Psoas muscle (tissue), 8 donors: ENCODE measurements at places on chromosomes 2 and 18. TPM values are rescaled to one million over a fixed set of nuclear protein-coding genes. Genes with fewer than 3 reads are reported as not detected.
A peak's percentile ranks its signal among the peaks of the same experiment; 100 is the strongest.

STAMBP gene
- 54.4 TPM for polyA plus RNA-seq

- no peak for DNase-seq
Observed at GRCh38 chr2:215764441-215765048, 248.8 kb downstream of the MREG start.

CDH2 gene
- polyA plus RNA-seq = 0.08 TPM

DNA sequence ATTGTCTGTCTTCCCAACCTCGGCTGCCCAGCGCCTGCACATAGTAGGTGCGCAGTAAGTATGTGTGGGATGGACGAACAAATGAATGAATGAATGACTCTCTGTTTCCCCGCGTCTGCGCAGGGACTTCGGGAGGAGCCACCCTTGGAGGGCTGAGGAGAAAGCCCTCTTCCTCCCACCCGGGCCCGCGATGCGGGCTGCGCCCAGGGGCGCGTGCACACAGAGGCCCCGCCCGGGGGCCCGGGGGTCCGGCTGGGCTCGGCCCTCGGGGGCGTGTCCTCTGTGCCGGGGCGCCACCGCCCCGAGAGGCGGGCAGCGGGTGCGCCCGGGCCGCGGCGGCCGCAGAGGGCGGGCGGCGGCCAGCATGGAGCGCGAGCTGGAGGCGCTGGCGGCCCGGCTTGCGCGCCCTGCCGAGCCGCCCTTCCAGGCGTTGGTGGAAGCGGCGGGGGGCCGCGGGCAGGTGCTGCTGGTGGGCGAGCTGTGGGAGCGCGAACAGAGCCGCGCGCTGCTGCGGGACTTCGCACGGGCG lies at the start of gene C2orf72:
Gene C2orf72 (plus strand): TSS at position 322 of the 529 bp plus-strand sequence. CDS start 43 bp downstream, at position 365.
- no peak for DNase-seq

CFC1 gene
- polyA plus RNA-seq = not detected

GRCh38 chr2:134950886-134951285 lies 32.3 kb downstream of the CCNT2 start:
- no peak for DNase-seq

CPLX4 gene
- not detected for polyA plus RNA-seq

GRCh38 chr2:96156926-96157648 lies 11.8 kb upstream of the DUSP2 start:
- peak; percentile 42 for DNase-seq

DNA sequence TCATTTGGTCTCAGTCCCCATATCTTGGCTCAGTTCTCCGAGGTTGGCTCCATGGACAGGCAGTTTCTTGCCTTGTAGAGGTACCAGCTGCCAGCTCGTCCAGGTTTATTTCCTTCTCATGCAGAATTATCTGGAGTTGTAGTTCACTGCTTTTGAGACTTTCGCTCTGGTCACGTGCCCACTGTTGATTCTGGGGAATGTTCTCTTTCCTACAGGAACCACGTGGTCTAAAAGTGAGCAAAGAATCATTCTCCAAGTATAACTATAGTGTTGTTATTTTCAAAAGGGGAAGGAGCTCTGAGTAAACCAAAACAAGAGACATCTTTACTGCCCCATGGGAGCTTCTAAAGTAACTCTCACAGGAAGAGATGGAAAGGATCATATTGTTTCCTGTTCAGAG lies 41.2 kb upstream of the RAB27B start:
- no peak for DNase-seq

GRCh38 chr18:23932385-23933067 lies 82.0 kb upstream of the TTC39C start:
- DNase-seq = no peak

ZC3H15 gene
- 83.8 TPM for polyA plus RNA-seq

GRCh38 chr2:70124983-70125480 lies 37.8 kb downstream of the PCBP1 start:
- peak; percentile 85 for DNase-seq

CNGA3 gene
- polyA plus RNA-seq = not detected

IL1F10 gene
- not detected for polyA plus RNA-seq

- DNase-seq = no peak
Observed at GRCh38 chr2:174001107-174001506, 35.9 kb upstream of the SP3 start.

DNA sequence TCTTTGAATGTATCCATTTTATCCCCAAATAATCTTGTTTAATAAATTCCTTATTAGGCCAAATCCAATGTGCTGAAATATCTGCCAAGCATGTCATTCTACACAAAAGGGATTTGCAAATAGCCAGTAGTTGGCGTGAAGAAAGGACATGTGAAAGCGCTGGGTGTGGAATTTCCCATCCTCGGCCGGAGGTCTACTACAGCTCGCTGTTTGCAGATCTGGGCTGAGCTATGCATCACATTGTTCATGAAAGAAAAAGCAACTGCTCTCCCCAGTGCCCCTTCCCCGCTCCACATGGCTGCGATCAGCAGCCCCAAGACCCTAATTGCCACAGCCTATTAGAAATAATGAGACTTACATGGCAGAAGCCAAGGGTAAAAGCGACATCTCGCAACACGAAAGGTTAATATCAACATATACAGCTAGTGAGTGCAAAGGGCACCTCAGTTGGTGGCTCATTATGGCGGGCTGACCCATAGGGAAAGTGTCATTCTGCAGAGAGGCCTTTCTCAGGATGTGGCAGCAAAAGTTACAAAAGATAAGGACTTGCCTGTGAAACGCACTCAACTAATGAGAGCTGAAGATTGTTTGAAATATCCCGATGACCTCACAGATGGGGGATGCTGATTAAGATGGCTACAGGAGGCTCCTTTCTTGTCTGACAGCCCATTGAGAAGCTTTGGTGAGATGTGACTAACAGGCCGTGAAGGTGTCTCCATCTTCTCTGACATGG lies 126.9 kb upstream of the CYP1B1 start:
- no peak for DNase-seq

ARMC9 gene
- polyA plus RNA-seq = 2.1 TPM

MREG gene
- 6.8 TPM for polyA plus RNA-seq

DNA sequence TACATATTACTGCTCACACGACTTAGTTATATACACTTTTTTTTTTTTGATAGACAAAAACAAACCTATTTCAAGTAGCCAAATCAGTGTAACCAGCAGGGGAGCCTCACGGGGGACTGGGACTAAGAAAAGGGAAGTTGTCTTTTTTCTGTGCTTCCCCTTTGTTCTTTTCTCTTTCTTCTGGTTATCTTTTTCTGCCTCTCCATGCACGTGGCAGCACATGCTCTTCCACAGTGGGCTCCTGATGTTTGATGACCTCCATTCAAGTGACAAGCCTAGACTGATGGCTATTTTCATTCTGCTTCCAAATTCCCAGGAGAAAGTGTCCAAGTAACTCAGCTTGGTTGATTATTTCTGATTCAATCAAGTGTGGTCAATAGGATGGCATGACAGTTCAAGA lies 98.2 kb upstream of the STK39 start:
- DNase-seq = no peak

DNA sequence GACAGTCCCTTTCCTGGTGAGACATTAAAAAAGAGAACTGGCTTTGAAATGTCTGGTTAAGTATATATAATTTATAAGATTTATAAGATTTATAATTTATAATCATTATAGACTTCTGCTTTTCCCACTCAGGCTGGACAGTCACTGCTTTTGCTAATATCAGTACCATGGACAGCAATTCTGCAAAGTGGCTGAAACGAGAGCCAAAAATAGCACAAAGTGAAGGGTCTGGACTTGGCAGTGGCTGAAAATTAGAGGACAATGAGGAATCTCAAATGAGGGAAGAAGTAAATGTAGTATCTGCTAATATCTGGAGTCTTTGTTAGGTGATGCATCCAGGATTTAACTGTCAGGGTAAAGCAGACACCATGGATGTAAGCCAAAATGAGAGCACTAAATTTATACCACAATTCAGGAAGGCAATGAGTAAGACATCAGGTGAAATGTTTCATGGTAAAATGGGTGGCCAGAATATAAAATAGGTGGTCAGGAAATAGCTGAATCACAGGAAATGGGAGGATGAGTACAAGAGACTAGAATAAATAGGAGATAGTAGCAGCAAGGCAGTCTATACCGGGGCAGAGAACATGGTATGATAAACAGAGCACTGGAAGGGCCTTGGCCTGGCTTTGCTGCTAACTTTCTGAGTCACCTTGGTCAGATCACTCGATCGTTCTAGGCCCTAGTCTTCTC lies 39.6 kb upstream of the BOD1L2 start:
- no peak for DNase-seq

- no peak for DNase-seq
Observed at GRCh38 chr2:73283545-73284295, 558 bp downstream of the FBXO41 start.

- DNase-seq = no peak
Observed at GRCh38 chr2:151029406-151030157, 232.1 kb downstream of the RBM43 start.

EGR4 gene
- polyA plus RNA-seq = not detected

DNA sequence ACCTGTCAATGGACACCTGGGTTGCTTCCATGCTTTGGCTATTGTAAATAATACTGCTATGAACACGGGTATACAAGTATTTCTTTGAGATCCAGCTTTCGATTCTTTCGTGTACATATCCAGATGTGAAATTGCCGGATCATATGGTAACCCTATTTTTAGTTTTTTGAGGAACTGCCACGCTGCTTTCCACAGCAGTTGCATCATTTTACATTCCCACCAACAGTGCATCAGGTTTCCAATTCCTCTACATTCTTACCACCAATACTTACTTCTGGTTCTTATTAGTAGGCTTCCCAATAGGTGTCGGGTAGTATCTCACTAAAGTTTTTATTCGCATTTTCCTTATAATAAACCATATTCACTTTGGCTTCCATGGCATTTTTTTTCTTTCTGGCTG lies 69.6 kb downstream of the PID1 start:
- no peak for DNase-seq

AQP12A gene
- not detected for polyA plus RNA-seq

DNA sequence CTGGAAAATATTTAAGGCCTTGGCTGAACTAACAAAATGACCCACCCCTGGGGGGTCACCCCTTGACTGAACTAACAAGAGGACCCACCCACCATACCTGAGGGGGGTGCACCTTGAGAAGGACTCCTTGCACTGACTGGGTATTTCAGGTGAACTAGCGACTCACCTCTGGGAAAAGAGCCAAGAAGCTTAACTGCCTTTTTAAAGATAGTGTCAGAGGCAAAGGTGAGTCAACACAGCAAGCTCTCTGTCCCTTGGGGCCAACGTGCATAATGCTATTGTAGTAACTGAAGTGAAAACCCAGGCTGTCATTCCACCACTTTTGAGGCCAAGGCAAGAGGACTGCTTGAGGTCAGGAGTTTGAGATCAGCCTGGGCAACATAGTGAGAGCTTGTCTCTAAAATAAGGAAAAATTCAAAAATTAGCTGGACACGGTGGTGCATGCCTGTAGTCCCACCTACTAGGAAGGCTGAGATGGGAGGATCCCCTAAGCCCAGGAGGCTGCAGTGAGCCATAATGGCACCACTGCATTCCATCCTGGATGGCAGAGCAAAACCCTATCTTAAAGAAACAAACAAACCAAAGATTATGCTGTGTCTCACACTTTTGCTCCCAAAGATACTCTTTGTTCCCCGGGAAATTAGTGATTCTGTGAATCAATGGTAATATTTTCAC lies 36.4 kb upstream of the ZCCHC2 start:
- no peak for DNase-seq

- peak; percentile 67 for DNase-seq
Observed at GRCh38 chr2:26477911-26478253, at the start of gene OTOF. Gene OTOF (minus strand): TSS chr2:26478124.

TCF7L1 gene
- polyA plus RNA-seq = 2.1 TPM

DNA sequence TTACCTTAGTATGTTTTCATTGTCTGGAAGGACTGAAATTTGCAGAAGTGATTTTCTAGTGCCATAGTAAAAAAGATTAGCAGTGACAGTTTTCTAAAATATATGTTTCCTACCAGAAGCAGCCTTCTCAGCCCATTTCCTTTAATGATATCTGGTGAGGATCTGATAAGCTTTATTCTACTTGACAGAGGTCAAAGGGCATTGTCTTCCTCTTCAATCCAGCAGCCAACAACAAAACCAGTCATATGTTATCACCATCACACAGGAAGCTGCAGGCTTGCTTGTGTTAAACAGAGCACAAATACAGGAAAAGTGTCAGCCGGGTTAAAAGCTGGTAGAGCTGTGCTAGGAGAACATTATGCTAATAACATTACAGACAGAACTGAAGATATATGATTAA lies 35.6 kb upstream of the ZSWIM2 start:
- DNase-seq = no peak

GRCh38 chr2:234491897-234492296 lies 5.0 kb downstream of the ARL4C start:
- no peak for DNase-seq

DNA sequence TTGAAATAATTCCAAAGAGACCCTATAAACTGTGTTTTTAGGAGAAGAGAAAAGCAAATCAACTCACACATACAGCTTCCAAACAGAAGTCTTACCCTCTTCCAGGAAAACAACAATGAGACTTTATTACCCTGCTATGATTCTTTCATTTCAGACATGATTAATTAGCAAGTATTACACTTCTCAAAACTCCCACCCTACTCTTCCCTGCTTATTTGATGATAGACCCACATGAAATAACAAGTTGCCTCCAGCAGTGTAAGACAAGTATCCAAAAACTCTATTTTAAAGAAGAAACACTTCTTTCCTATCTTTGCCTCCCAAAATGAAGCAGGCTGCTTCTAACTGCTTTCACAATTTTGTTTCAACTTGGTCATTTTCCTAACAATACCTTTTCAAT lies 4.1 kb downstream of the FIGN start:
- DNase-seq = no peak

DNAJC5G gene
- polyA plus RNA-seq = not detected

- DNase-seq = no peak
Observed at GRCh38 chr2:195390686-195391321, 266.2 kb upstream of the SLC39A10 start.

- DNase-seq = no peak
Observed at GRCh38 chr2:1804351-1804771, 60.0 kb upstream of the PXDN start.

TOGARAM2 gene
- 54.2 TPM for polyA plus RNA-seq

ECEL1 gene
- 0.55 TPM for polyA plus RNA-seq
